ENCODE measurements at places on chromosomes 6 and 20. TPM values are rescaled to one million over a fixed set of nuclear protein-coding genes. Genes with fewer than 3 reads are reported as not detected.

Gene NNAT
- 1.1 TPM for polyA plus RNA-seq

Gene ECT2L
- polyA plus RNA-seq = not detected

Gene HLA-DPB1
- polyA plus RNA-seq = 11.1 TPM

Gene CGA
- 0.51 TPM for polyA plus RNA-seq

Gene MYLK2
- polyA plus RNA-seq = not detected

Gene TUBB2B
- polyA plus RNA-seq = 29.8 TPM

Gene PIM1
- polyA plus RNA-seq = 20.0 TPM

Gene TRIM40
- polyA plus RNA-seq = not detected

Gene DSP
- polyA plus RNA-seq = 237 TPM

Gene LINC00237
- not detected for polyA plus RNA-seq

Gene CTCFL
- 0.09 TPM for polyA plus RNA-seq

Gene TFAP2C
- polyA plus RNA-seq = not detected

Gene LZTS3
- polyA plus RNA-seq = 14.5 TPM

Gene WFDC12
- polyA plus RNA-seq = not detected

DNA sequence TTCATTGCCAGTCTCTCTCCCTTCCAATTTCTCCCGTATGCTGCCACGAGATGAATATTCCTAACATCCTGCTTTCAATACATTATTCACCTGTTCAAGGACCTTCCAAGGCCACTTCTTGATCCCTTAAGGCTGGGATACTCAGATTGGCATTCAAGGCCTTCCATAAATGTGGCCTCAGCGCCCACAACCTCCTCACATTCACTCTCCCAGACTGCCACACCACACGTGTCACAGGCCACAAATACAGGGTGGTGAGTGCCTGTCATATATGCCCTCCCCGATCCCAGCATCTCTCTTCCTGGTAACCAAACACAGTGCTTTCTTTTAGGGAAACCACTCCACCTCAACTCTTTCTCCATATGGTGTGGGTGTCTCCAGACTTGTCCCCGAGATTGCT is 55.5 kb downstream of the TTI1 start:
- no peak for DNase-seq

- peak; percentile 94 for DNase-seq
Observed at GRCh38 chr6:135568379-135568778, 70.8 kb upstream of the AHI1 start.

- DNase-seq = no peak
Observed at GRCh38 chr20:62618611-62619529, 23.4 kb upstream of the SLCO4A1 start.

DNA sequence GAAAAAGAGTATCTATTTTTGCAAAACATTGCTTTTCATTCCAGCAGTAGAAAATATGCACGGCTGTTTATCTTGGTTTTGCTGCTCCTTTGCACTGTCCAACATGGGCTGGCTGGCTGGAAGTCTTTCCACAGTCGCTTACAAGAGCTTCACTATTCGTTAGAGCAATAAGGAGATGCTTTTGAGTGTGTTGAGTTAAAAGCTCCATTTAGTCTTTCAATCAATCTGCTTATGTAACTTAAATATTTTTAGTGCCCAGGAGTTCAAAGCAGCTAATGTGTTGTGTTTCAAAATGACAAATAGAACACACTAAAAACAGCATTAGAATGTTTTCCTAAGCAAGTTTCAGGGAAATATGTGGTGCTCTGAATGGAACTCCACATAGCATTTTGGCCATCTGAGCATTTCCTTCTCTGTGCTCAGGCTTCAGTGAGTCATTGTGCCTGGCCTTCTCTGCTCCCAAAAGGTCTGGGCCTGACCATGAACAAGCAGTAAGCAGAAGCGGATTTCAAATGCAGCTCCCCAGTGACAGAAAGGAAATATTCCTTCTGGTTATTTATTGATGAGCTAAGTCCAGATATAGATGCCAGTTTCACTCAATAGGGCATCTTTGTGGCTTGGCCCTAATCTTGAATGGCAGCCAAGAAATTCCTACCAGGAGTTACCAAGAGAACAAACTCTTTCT is 580.3 kb downstream of the TENT5A start:
- DNase-seq = peak; percentile 64

DNA sequence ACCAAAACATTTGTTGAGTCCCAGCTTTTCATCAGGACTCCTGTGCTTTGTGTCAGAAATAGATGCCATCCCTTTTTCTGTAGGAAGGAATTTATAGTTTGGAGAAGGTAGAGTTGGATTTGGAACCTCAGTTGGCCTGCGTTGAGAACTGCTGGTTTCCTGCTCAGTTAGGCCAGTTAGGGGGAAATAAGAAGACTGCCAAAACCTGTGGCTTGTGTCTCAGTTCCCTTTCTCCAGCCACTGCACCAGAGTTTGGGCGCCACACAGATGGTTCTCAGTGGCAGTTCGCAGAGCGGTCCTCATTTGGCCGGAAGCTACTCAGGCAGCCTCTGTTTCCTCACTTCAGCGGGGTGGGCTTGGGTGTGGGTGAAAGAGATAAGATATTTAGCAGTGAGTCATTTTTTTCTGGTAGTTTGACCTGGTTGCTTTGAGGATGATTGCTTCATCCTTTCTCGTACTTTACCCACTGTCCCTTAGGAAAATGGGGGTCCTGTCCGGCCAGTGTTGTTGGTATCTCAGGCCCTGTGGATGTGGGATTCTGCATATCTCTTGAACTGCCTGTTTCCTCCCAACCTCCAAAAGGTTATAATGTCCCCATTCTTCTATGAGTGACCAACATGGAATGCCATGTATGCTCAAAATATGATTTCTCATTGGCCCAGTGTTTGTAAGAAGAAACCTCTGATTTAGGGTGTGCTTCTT is 53.7 kb downstream of the JARID2 start:
- no peak for DNase-seq

DNA sequence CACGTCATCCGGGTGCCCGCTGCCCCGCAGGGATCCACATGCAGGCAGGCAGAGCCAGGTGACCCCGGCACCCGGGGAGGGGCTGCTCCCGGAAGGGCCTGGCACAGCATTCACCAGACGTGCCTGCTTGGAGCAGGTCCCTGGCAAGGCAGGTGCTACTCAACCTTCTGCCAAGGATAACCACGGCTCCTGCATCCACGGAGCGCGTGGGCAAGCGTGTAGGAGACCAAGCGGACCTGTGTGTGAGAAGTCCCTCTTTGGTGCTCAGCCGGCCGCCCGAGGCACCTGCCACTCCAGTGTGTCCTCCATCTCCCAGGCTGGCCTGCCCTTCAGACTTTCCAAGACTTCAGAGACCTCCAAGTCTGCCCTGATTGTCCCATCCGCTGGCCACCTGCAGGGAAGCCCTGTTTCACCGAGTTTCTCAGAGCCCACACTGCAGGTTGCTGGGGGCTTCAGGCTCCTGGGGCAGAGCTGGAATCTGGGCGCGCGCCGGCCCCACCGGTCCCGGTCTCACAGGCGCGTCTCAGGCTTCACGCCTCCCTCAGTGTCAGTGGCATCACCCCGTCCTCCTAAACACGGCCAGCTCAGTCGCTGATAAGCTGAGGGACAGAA is 124.3 kb downstream of the DLL1 start:
- no peak for DNase-seq

GRCh38 chr6:96613291-96613999 is 50.5 kb downstream of the FHL5 start:
- DNase-seq = no peak

GRCh38 chr20:37529214-37529967 is 1.7 kb upstream of the BLCAP start:
- DNase-seq = no peak

- no peak for DNase-seq
Observed at GRCh38 chr6:25456249-25457040, 177.3 kb downstream of the CARMIL1 start.

- no peak for DNase-seq
Observed at GRCh38 chr20:58826271-58826670, 24.4 kb downstream of the GNAS-AS1 start.

DNA sequence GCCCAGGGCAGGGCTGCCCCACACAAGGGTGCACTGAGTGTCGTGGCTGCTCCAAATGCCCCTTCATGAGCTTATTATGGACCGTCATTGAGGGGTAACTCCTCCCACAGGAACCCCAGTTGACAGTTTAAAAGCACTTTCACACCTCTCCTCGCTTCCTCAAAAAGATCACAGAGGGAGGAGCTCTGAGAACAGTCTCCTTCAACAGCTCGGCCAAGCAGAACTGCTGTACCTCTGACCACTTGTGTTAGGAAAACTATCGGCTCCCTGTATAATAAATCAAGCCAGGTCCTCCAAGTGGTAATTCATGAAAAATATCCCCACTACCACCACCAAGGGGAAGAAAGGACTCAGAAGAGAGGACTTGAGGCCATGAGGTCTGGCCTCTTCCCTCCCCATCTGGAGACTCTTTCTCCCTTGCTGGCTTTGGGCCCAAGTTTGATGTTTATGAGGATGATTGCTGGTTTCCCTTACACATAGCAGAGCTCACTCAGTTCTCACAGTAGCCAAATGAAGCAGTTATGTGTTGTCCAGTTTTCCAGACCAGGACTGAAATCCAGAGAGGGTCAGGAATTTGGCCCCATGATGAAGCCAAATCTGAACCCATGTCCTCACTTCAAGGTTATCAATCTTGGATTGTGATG is 8.7 kb downstream of the SNX21 start:
- peak; percentile 63 for DNase-seq

DNA sequence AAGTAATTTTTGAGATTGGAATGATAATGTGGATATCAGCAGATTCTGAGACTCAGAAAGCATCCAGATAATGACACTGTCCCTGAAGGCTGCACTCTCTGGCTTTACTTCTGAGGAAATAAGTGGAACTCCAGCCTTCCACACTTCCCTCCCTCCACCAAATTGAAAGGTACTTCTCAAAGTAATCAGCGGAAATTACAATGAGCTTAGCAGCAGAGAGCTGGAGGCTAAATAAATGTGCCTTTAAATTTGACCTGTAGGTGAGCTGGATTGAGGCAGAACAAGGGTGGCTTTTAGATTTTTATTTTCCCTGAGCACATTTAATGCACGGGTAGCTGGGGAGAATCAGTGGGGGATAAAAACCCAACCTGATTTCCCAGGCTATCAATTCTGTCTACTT is 39.3 kb upstream of the RNF144B start:
- no peak for DNase-seq

GRCh38 chr20:50186987-50187402 is 3.6 kb upstream of the CEBPB start:
- no peak for DNase-seq

GRCh38 chr6:151807513-151808370 is at the start of gene ESR1:
ESR1 (plus strand) TSS chr6:151807682; CDS start chr6:151807913, 231 bp downstream.
- peak; percentile 52 for DNase-seq

- no peak for DNase-seq
Observed at GRCh38 chr6:107079429-107079828, 35.9 kb downstream of the BEND3 start.

GRCh38 chr6:52389264-52389625 is 27.3 kb downstream of the PAQR8 start:
- no peak for DNase-seq

GRCh38 chr6:33314515-33314942 is 651 bp upstream of the TAPBP start:
- DNase-seq = peak; percentile 80

- no peak for DNase-seq
Observed at GRCh38 chr6:73800997-73801396, 105.0 kb downstream of the CD109 start.

GRCh38 chr20:24915440-24915839 is 33.6 kb upstream of the CST7 start:
- DNase-seq = no peak

GRCh38 chr6:138526822-138527235 is 27.5 kb upstream of the NHSL1 start:
- no peak for DNase-seq

GRCh38 chr20:10714236-10714975 is 40.6 kb upstream of the JAG1 start:
- no peak for DNase-seq

DNA sequence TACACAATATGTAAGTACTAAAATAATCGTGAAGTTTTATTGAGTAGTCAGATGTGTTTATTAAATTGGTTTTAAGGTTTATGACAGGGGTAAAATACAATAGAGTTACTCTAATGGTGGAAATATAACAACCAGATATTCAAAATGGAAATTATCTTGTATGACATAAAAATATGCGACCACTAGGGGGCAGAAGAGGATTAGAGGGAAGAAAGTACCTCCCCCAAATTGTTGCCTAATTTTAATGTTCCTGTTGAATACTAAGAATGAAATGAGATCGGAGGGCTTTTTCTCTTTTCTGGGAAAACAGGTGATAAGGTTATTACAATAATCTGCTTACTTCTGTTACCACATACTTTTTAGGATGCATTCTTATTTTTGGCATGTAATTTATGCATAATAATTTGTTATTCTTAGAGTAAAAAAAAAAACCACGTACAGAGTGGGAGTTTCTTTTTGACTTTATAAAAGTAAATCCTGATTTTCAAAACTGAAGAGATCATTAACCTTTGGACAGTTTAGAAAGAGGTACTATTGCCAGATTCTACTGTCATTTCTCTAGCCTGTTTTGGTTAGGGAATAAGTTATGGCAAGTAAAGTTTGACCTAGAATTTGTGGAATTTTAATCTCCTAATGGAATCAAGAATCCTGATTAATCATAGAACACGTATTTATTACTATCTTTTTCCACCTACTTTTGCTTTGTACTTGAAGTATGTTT is 159.2 kb downstream of the CD109 start:
- peak; percentile 76 for DNase-seq

DNA sequence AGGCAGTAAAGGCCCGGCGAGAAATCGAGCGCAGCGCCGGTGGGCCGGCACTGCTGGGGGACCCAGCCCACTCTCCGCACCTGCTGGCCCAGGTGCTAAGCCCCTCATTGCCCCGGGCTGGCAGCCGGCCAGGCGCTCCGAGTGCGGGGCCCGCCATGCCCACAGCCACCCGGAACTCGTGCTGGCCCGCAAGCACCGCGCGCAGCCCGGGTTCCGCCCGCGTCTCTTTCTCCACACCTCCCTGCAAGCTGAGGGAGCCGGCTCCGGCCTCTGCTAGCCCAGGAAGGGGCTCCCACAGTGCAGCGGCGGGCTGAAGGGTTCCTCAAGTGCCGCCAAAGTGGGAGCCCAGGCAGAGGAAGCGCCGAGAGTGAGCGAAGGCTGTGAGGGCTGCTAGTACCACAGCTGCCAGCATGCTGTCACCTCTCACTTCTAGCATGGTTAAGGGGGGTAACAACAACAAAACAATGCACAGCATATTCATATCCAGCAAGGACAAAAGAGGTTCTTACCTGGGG is 11.3 kb upstream of the GMPR start:
- DNase-seq = no peak

DNA sequence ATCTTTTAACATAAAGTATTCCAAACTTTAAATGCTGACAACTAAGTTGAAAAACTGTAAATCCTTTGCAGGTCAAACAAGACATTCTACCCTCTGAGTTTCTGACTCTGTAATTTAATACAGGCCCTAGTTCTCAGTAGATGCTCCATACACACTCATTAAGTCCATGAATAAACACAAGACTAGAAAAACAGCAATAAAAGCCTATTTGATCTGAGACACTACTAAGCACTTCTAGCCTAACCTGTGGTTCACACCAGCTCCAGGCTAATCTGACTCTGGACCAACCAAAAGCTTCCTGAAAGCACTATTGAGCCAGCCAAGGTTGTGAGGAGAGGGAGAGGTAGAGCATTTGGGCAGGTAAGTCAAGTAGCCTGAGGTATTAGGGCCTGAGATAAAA is 103.9 kb downstream of the EPM2A start:
- no peak for DNase-seq
